ENCODE measurements at places on chromosomes 13 and 19.

DNA sequence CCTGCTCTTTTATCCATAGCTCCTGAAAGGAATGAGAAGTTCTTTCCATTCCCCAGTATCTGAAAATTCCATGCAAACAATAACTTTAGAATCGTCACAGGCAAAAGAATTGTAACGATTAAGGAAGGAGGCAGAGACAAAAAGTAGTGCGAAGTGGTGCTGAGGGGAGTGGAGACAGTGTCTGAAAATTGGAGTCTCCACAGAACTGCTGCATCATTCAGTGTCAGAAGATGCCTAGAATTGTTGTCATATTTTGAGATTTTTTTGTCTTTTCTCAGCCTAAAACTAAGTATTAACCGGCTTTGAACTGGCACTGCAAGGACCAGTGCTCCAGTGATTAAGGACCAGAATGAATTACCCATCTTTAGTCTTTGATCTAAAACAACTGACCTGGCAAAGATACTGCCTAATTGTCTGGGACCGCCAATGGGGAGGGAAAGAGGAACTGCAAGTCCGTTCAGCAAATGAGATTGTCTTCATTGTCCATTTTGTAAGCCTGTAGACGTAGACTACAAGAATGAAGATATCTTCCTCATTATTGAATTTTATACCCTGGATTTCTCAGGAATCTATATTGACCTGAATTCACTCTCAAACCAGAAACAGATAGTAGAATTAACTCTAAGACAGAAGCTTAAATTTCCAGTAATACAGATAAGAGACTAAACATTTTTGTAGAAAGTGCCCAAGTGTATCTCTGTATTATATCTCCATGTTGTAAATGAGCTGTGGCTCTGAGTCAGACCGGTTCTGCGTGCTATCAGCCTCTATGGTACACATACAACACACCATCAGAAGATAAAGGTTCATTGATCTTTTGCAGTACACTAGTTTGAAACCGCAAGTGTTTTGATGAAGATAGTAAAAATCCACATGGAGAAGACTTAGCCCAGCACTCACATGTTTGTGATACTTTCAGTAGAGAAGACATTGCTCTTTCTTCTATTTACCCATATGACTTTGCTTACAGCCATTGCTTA, 293.2 kb downstream of the EFNB2 start:
- no peaks in the 10 kb centered on the region for H3K27me3 ChIP-seq
- no peaks in the 10 kb centered on the region for H3K36me3 ChIP-seq
- no peak overlapping the region for H3K4me3 ChIP-seq
- H3K4me1 ChIP-seq, result peaks cover 5% of the 10 kb centered on the region
- no peak for DNase-seq

GRCh38 chr19:10695401-10696398, 5.5 kb upstream of the QTRT1 start:
- H3K4me3 ChIP-seq, result no peak overlapping the region
- peak; percentile 69 for DNase-seq
- H3K27ac ChIP-seq, result no peak overlapping the region
- peaks cover 18% of the 10 kb centered on the region for H3K36me3 ChIP-seq
- peaks cover 10% of the 10 kb centered on the region for H3K4me1 ChIP-seq
- no peaks in the 10 kb centered on the region for H3K27me3 ChIP-seq

- H3K4me3 ChIP-seq, result no peak within 1 kb of the TSS
- H3K36me3 ChIP-seq, result no peaks in the 10 kb centered on the region
- peaks cover 19% of the 10 kb centered on the region for H3K27me3 ChIP-seq
- no peak for DNase-seq
- H3K27ac ChIP-seq, result no peak within 1 kb of the TSS
Observed at GRCh38 chr19:41755328-41755913, at the start of gene CEACAM6. Gene CEACAM6 (plus strand): TSS chr19:41755530. CDS start chr19:41755639, 109 bp downstream.

DNA sequence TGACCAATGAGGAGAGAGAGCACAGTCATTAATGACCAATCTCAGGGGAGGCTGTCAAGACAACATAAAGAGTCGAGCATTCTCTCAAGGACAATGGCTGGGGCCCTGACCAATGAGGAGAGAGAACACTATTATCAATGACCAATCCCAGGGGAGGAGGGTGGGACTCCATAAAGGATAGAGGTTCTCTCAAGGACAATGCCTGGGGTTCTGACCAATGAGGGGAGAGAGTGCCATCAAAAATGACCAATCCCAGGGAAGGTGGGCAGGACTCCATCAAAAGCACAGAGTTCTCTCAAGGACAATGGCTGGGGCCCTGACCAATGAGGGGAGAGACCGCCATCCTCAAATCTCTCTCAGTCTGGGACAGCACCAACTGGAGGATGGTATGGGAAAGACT, 3.3 kb upstream of the KLK11 start:
- peaks cover 12% of the 10 kb centered on the region for H3K27me3 ChIP-seq
- H3K36me3 ChIP-seq, result no peaks in the 10 kb centered on the region
- H3K27ac ChIP-seq, result no peak overlapping the region
- peaks cover 18% of the 10 kb centered on the region for H3K4me1 ChIP-seq

DNA sequence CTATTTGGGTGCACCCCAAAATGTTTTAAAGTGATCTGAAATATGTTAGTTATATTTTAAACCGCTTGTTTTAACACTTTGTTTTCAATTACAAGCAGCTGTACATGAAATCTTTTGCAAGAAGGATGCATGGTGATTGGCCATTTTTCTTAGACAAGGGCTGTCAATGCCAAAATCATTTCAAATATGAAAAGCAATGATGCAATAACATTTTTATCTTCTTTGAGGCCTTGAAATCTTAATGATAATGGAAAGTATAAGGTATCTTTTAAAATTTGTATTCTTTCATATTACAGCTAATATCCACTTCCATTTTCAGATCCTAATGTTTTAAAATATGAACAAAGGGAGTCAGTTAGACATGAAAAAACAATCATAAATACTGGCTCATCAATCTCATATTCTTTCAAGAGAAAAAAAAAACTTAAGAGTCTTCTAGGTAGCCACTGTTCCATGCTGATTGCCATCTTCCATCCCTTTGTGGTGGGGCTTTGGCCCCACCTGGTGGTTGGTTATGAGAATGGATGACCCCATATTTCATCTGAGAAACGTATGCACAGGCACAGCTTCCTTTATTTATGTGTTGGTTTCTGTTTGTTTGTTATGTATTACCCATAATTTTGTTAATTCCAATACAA, 330.3 kb upstream of the MIR17HG start:
- H3K4me3 ChIP-seq, result no peak overlapping the region
- H3K27ac ChIP-seq, result no peak overlapping the region
- no peak for DNase-seq
- no peaks in the 10 kb centered on the region for H3K27me3 ChIP-seq
- no peaks in the 10 kb centered on the region for H3K36me3 ChIP-seq

DNA sequence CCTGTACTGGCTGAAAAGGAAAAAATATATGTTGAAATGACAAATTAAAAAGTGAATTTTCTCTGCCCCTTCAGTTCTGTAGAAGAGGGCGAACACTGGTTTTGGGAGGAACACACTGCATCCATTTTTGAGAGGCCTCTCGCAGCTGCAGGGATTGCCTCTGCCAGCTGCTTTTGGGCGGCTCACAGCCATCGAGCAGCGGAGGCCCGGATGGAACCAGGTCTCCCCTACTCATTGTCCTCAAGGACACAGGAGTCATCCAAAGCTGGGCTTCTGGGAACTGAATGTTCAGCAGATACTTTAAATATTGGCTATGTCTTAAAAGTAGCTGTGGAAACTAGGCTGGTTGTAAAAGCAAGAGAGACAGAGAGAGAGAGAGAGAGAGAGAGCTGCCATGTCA, 17.1 kb downstream of the RCBTB2 start:
- H3K27me3 ChIP-seq, result no peaks in the 10 kb centered on the region
- no peak overlapping the region for H3K27ac ChIP-seq
- no peak for DNase-seq
- peaks cover 6% of the 10 kb centered on the region for H3K4me1 ChIP-seq

GRCh38 chr19:47419789-47420188, 462 bp upstream of the MEIS3 start:
- no peak overlapping the region for H3K27ac ChIP-seq
- no peaks in the 10 kb centered on the region for H3K36me3 ChIP-seq
- H3K27me3 ChIP-seq, result peaks cover 92% of the 10 kb centered on the region
- H3K4me3 ChIP-seq, result no peak overlapping the region

- no peaks in the 10 kb centered on the region for H3K36me3 ChIP-seq
- no peak for DNase-seq
- no peaks in the 10 kb centered on the region for H3K27me3 ChIP-seq
- H3K4me3 ChIP-seq, result no peak overlapping the region
- H3K4me1 ChIP-seq, result peaks cover 19% of the 10 kb centered on the region
Observed at GRCh38 chr13:44732503-44733098, 156.5 kb upstream of the TSC22D1 start.

GRCh38 chr13:26628706-26629105, 71.2 kb downstream of the WASF3 start:
- no peaks in the 10 kb centered on the region for H3K27me3 ChIP-seq
- DNase-seq, result no peak
- no peaks in the 10 kb centered on the region for H3K36me3 ChIP-seq
- no peak overlapping the region for H3K4me3 ChIP-seq
- H3K27ac ChIP-seq, result no peak overlapping the region

GRCh38 chr13:66994517-66995202, 235.5 kb downstream of the PCDH9 start:
- no peaks in the 10 kb centered on the region for H3K27me3 ChIP-seq
- H3K4me1 ChIP-seq, result peaks cover 3% of the 10 kb centered on the region
- no peak overlapping the region for H3K4me3 ChIP-seq
- no peak overlapping the region for H3K27ac ChIP-seq

- H3K36me3 ChIP-seq, result no peaks in the 10 kb centered on the region
- no peak overlapping the region for H3K4me3 ChIP-seq
- H3K27ac ChIP-seq, result no peak overlapping the region
- no peak for DNase-seq
- no peaks in the 10 kb centered on the region for H3K27me3 ChIP-seq
Observed at GRCh38 chr13:101655435-101655834, 203.0 kb downstream of the ITGBL1 start.

- H3K27me3 ChIP-seq, result peaks cover 58% of the 10 kb centered on the region
- peaks cover 21% of the 10 kb centered on the region for H3K4me1 ChIP-seq
- no peak within 1 kb of the TSS for H3K4me3 ChIP-seq
Observed at GRCh38 chr19:11418549-11419506, at the start of gene RGL3. Gene RGL3 (minus strand): TSS chr19:11419314. CDS start chr19:11419278, 36 bp downstream.

GRCh38 chr19:40745402-40745780, 4.9 kb downstream of the ACTMAP start:
- DNase-seq, result no peak
- H3K4me3 ChIP-seq, result no peak overlapping the region
- peaks cover 5% of the 10 kb centered on the region for H3K36me3 ChIP-seq
- H3K27me3 ChIP-seq, result no peaks in the 10 kb centered on the region
- H3K27ac ChIP-seq, result no peak overlapping the region

GRCh38 chr13:92967923-92968322, 258.7 kb upstream of the GPC6 start:
- H3K36me3 ChIP-seq, result no peaks in the 10 kb centered on the region
- H3K27me3 ChIP-seq, result no peaks in the 10 kb centered on the region
- H3K27ac ChIP-seq, result no peak overlapping the region
- DNase-seq, result no peak

DNA sequence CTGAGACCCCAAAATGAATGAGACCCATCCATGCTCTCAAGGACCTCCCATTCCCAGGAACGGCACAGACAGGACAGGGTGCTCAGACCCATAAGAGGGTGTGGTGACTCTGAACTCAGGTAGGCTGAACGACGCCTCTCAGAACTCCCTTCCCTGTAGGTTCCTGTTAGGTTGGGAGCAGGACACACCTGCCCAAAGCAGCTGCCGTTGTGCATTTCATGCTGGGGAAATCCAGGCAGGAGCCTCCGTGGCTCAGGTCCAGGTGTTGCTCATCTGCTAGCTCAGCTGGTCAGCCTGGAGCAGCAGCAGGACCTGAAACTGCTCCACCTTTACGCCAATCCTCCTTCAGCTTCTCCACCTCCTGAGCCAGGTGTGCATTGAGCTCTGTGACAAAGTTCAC, 19.1 kb upstream of the TEX101 start:
- peaks cover 3% of the 10 kb centered on the region for H3K27me3 ChIP-seq
- no peak overlapping the region for H3K27ac ChIP-seq
- DNase-seq, result no peak
- H3K36me3 ChIP-seq, result no peaks in the 10 kb centered on the region
- H3K4me3 ChIP-seq, result no peak overlapping the region

- H3K27me3 ChIP-seq, result no peaks in the 10 kb centered on the region
- peaks cover 16% of the 10 kb centered on the region for H3K4me1 ChIP-seq
- peaks cover 12% of the 10 kb centered on the region for H3K36me3 ChIP-seq
- no peak for DNase-seq
Observed at GRCh38 chr19:13082192-13083007, 20.3 kb downstream of the LYL1 start.

GRCh38 chr13:41426047-41426446, 31.3 kb upstream of the RGCC start:
- H3K36me3 ChIP-seq, result no peaks in the 10 kb centered on the region
- DNase-seq, result no peak
- peaks cover 3% of the 10 kb centered on the region for H3K27me3 ChIP-seq

- no peak for DNase-seq
- H3K36me3 ChIP-seq, result peaks cover 4% of the 10 kb centered on the region
Observed at GRCh38 chr19:34306213-34306661, 51.9 kb downstream of the GARRE1 start.
